Hematopoietic multipotent progenitor cell treated with erythropoietin and hydrocortisone succinate and interleukin-3 and kit ligand, for 8 days (in vitro differentiated cells): ENCODE measurements at places on chromosomes 2 and 18.

GRCh38 chr2:58221909-58222308, 19.2 kb downstream of the FANCL start:
- no peak for DNase-seq

- DNase-seq = no peak
Observed at GRCh38 chr2:160268151-160268781, 68.2 kb upstream of the ITGB6 start.

DNA sequence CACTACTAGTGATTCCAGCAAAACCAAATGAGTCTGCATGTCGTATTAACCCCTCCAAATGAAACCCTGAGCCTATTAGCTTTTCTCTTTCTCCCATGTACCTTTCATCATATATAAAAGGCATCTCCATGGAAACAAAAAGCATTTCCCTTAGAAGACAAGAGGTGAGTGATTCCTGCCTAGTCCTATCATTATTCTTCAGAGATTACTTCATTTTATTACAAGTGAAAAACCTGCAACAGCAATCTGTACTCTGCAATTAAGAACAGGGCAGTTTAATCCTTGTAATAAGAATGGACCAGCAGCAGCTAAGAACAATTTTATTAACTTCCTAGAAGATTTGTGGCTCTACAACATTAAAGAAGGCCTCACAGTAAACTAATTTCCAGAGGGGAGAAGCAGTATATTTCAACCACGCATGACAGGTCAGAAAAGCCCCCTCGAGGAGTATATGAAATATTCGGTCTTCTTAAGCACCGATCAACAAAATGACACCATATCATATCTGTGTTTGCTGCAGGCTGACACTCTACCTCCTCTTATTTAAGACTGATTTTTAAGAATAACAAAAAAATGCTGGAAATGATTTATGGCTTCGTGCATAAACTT, 132.3 kb upstream of the TFPI start:
- no peak for DNase-seq

DNA sequence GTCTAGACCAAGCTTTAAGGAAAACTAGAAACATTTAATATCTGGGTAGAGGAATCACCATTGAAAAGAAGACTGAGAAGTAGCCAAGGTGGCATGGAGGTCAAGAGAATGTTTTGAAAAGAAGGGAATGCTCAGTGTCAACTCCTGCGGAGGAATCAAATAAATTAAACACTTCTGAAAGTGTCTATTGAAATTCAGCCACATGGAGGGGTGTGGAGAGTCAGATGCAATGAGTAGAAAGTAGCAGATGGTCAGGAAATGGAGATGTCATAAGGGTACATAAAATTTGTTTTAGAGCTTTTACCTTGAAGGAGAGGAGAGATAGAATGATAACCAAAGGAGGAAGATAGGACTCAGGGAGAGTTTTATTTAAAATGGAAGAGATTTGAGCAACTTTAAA, 35.1 kb downstream of the NLRC4 start:
- no peak for DNase-seq

DNA sequence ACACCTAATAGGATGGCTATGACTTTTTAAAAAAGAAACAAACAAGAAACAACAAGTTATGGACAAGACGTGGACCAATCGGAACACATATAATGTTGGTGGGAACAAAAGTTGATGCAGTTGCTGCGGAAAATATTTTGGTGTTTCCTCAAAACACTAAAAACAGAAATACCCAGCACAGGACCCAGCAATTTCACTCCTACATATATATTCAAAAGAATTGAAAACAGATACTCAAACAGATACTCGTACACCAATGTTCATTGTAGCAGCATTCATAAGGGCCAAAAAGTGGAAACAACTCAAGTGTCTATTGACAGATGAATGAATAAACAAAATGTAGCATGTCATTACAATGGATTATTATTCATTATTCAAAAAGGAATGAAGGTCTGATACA, 12.1 kb downstream of the CCDC141 start:
- DNase-seq = no peak

GRCh38 chr2:25437881-25438662, 96.3 kb upstream of the DNMT3A start:
- DNase-seq = no peak

- DNase-seq = no peak
Observed at GRCh38 chr2:128714851-128715312, 396.2 kb upstream of the HS6ST1 start.

GRCh38 chr2:161415034-161415986, 787 bp upstream of the TBR1 start:
- DNase-seq = no peak

GRCh38 chr2:97747716-97748115, 34.3 kb downstream of the ZAP70 start:
- no peak for DNase-seq

DNA sequence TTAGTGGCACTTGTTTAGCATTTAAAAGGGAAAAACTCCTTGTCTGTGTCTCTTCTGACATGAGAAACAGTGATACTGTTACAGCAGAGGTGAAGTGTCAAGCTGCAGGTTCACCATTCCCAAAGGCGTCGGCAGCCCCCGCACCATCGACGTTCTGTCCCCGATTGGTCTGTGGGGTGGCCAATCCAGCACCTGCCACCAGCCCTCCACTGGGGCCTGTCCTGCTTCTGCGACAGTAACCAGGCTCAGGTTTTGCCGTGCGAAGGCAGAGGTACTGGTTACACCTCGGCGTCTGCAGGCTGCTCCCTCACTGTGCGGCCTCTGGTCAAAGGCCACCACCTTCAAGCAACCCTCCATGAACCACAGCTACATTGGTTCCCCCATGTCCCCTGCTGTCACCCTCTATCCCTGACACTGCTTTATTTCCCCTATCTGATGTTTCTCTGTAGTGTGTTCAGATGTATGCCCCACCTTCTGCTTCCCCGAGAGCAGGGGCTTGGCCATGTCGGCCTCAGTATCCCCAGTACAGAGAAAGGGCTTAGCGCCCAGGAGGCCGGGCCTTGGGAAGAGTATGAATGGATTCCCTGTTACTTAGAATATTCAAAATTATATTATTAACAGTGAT, 8.6 kb upstream of the ESPNL start:
- DNase-seq = no peak

DNA sequence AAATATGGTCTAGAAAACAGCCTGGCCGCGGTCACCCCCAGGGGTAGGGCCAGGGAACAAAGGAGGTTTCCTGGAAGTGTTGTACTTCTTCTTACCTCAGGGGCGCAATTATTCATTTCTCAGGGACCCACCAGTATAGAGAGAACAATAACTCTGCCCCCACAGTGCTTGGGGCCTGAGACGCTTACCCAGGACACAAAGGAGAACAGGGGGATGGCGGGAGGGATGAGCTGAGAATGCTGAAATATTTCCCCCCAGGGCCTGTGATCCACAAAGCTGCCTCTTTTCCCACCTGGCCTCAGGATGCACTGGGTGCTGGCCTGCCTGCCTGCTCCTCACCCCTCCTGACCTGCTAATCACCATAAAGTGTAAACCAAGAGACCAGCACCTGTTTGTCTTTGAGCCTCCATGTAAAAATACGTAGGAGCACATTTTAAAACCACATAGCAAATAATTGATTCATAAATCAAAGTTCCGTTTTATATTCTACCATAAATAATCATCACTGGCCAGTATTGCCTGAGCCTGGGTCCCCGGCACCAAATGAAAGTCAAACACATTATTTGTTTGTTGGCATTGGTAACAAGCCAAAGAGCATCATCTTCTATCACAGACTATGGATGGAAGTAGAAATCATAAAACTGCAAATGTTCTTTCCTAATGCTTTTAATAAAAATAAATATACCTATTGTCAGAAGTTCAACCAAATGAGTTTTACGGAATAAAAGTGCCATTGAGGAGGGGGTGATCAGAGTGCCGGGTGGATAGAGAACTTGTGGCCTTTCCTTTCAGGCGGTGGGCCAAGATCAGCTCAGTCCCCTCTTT, 67.3 kb upstream of the RMDN2 start:
- no peak for DNase-seq

DNA sequence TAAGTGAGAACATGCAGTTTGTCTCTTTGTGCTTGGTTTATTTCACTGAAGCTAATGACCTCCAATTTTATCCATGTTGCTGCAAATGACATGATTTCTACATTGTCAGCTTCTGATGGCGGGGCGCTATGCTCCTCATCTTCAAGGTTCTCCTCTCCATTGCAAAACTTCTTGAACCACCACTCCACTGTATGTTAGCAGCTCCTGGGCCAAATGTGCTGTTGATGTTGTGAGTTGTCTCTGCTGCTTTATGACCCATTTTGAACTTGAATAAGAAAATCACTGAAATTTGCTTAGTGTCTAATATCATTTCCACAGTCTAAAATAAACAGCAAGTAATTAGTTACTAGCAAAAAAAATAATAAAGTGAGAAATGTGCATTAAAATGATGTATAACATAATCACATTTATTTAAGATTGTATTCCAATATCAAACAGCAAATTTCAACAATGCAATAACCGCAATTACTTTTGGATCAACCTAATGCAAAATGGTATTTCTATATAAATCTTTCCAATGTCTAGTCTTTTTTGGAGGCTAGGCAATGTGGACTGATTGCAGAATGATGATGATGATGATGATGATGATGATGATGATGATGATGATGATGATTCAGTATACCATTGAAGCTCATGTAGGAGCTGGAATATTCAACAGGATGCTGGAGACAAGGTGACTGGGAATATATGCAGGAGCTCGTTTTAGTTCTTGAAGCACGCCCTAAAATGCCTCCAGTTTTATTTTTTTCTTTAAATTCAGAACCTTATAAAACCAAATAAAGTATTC, 304.9 kb upstream of the KYNU start:
- no peak for DNase-seq

DNA sequence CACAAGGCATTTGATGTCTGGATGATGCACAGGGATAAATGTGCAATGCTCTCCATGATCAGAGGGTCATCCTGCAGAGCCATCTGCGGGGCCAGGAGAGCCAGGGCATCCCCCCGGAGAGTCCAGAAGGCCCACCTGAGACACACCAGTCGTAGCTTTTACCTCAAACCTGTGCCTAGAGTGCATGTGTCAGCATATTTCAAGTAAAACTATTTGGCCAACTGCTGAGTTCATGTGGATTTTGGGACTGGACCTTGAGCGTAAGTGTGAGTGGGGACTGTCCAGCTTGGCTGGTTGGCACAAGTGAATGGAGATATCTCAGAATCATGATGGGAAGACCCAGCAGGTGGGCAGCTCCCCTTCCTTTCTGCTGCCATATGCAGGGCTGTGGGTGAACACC, 147.8 kb upstream of the TPO start:
- no peak for DNase-seq

DNA sequence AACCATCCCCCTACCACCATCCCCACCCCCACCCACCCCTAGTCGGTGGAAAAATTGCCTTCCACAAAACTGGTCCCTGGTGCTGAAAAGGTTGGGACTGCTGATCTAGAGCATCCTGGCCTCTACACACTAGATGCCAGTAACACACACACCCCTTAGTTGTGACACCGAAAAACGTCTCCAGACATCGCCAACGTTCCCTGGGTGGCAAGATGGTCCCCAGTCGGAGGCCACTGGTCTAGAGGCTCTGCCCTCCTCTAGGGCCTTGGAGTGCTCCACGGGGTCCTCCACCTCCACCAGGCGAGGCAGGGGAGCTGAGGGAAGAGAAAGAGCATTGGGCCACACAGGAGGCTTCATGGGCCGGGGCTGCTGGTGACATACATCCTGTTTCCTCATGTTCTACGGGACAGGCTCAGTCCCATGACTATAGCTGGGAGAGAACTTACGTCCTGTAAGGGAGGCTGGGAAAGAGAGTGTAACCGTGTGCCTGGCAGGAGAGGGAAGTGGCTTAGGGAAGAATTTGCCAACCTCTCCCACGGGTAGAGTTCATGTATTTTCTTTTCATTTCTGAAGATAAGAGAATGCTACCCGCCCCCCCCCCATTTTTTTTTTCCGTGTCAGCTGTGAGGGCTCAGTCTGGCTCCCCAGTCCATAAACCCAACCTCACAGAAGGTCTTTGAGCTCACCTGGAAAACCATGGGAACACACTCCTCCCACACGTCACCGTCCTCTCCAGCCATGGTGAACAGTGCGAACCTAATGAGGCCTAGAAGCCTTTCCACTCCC, 132.7 kb upstream of the MYCN start:
- DNase-seq = no peak

- DNase-seq = peak; percentile 80
Observed at GRCh38 chr2:121999264-121999663, 243.8 kb downstream of the TSN start.

DNA sequence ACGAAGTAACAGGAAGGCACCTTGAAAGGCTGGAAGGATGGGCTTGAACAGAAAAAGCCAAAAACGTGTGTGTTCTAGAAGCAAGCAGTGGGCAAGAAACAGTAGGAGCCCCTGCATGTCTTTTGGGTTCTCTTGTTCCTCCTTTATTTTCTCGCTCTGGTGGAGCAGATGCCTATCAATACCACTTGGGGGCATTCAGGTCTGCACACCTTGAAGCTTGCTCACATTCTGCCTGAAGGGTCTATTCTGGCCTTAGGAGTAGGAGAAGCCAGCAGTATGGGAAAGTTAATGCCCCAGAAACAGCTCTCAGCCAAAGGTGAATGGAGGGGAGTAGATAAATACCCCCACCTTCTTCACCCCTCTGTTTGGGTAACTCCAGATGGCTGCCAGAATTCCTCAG, 204.5 kb downstream of the TXNL1 start:
- DNase-seq = no peak

DNA sequence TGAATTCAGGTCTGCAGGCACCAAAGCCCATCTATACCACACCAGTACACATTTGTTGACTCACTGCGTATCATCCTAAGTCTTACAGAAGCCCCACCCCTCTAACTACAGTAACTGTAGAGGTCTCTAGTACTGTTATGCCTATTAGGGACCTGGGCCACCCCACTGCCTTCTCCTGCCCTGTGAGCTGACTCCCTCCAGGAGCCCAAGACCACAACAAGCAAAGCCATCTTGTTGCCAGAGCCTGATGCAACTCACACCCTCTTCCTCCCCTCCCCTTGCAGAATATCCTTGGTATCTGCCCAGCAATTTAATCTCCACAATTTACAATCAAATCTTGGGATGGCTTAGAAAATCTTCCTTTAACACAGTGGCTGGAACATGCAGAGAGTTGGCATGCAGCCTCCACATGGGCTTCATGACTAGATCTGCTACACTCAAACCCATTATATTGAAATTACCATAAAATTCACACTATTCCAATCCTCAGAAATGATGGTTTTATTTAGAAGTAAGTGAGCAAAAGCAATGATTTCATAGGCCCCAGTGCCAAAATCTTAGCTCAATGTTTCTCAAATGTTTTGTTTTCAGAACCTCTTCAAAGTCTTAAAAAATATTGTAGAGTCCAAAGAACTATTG, 17.7 kb upstream of the CYP1B1 start:
- no peak for DNase-seq

- DNase-seq = no peak
Observed at GRCh38 chr2:2836343-2837070, 505.4 kb upstream of the MYT1L start.

DNA sequence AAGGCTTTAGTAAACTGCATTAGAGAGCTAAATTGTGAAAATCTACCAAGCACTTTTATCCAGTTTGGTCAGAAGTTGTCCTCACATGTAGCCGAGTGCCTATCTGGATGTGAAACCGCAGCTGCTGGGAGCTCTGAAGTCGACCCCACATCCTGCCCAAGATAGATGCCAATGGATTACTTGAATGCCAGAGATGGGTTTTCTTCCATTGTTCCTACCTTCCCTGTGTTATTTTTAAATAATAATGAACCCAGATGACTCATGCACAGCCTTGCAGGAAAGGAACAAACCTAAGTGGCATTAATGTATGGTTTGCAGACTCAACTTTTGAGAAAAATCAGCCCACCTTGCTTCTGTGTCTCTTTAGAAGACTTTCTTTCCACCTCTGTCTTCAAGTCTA, 408.5 kb downstream of the FBXO15 start:
- no peak for DNase-seq
